SK-N-DZ (cell line): ENCODE measurements at places on chromosomes 5 and 9.

GRCh38 chr9:98019098-98019497 is 36.0 kb downstream of the ANP32B start:
- no peak for DNase-seq

DNA sequence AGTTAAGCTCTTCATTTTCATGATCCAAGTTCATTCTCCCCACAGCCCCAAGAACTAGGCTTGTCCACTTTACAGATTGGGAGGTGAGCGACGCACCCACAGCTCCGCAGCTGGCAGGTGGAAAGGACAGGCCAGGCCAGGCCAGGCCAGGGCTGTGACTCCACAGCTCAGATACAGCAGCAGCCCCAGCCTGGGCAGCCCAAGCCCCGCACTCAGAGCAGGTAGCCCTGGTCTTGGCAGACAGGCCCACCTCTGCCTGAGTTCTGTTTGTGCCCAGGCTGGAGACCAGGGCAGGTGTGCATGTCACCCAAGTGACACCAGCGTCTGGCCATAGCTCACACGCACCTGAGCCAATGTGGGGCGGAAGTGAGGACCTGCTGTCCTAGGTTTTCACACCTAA is 124.7 kb downstream of the WNK2 start:
- DNase-seq, result no peak

DNA sequence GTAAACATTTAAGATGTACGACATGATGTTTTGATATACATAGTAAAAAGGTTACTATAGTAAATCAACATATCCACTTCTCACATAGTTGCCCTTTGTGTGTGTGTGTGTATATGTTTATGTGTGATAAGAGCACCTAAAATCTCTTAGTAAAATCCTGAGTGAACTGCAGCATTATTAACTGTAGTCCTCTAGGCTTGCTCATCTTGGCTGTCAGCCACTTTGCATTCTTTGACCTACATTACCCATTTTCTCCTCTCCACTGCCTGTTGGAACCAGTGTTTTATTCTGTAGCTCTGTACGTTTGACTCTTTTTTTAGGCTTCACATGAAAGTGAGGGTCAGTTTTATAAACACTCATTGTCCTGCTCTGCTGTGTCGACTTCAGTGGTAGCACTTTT is 24.4 kb downstream of the C5orf22 start:
- no peak for DNase-seq

- DNase-seq, result peak; percentile 20
Observed at GRCh38 chr5:154238776-154239481, 48.4 kb downstream of the GALNT10 start.

DNA sequence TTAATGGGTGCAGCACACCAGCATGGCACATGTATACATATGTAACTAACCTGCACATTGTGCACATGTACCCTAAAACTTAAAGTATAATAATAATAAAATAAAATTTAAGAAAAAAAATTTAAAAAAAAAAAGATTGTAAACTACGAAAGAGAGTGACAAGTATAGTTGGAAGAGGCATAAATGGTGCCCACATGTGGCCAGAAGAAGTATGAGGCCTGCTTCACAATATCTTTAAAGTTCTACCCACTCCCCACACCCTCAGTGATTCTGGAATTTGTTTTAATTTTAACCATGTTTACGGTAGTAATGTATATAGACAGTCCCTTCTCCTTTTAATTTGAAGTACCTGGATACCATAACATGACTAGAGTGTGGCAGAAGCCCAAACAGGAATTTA is 172.7 kb downstream of the CHSY3 start:
- DNase-seq, result no peak

- DNase-seq, result peak; percentile 60
Observed at GRCh38 chr9:129027685-129028191, 393 bp downstream of the SH3GLB2 start.

DNA sequence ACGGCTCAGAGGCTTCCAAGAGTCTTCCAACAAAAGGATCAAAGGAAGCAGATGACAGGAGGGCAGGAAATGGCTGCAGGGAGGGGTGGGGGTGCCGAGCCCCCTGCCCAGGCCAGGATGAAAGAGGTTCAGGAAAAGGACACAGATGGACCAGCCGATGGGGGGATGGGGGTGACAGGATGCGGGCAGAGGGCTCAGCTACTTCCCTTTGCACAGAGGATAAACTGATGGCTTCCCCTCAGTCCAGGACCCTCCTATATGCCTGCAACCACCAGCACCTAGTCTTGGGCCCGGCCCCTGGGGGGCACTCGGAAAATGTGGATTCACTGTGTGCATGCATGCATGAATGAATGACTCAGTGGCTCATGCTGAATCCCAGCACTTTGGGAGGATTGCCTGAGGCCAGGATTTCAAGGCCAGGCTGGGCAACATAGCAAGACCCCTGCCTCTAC is 148.2 kb downstream of the C9orf50 start:
- DNase-seq, result no peak

GRCh38 chr5:53537711-53538110 is 22.7 kb upstream of the NDUFS4 start:
- no peak for DNase-seq

- DNase-seq, result no peak
Observed at GRCh38 chr5:56840597-56840996, 25.2 kb downstream of the MAP3K1 start.

GRCh38 chr5:111234125-111234524 is 9.9 kb downstream of the CAMK4 start:
- no peak for DNase-seq

GRCh38 chr9:98191671-98192502 is 550 bp downstream of the CORO2A start:
- DNase-seq, result peak; percentile 33

DNA sequence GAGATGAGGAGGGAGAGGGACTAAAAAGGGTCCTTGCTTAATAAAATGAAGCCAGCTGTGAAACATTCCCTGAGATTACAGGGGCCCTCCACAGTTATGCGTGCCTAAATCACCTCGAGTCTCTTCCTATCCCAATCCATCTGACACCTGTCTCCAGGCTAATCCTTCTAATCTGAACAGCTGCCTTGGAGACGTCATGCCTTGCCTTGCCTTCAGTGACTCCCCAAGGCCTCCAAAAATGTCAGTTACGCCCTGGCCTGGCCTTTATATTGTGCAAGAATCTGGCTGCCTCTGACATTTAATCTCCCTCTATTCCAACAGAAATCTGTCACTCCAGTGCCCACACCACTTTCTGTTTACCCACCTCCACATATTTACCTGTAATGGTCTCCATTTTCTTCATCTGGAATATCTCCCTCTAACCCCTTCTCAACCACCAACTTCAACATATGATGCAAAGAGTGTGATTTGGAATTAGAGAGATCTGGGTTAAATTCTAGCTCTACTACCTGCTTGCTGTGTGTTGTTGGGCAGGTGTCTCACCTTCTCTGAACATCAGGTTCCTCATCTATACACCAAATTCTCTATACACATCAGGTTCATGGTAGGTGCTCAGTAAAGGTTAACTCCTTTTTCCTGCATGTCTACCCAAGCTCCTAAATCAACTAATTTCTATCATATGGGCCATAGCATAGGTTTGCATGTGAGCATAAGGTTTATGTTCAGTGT is 57.9 kb downstream of the PTCD2 start:
- DNase-seq, result no peak

- no peak for DNase-seq
Observed at GRCh38 chr9:127096208-127096607, 26.2 kb downstream of the ANGPTL2 start.

DNA sequence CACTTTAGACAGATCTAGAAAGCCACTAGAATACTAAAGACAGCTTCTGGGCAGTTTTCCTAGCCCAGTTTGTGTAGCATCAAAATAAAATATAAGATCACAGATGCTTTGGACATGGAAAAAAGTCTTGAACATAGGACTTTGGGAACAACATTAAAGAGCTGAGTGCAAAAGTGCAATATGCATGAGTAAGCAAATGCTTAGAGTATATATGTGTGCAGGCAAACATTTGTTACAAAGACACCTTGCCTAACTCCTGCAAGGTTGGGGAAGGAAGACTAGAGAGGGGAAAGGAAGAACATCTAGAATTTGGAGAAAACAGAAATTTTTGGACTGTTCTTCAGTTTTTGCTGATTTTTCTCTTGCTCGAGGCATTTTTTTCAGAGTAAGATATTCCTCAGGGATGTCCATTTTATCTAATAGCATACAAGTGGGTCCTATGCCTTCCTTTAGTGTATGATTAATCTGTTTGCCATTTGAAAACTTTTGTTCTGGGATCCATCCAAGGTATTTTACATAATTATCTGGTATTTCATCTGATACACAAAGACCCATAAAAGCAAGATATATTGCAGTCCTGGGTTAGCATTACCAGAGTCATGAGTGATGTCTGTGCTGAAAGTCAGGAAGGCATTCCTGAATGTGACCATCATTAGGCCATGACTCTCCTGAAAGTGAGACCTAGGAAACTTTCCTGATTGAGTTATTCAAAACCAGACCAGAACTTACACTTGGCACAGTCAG is 142.0 kb upstream of the RGMB start:
- peak; percentile 41 for DNase-seq

DNA sequence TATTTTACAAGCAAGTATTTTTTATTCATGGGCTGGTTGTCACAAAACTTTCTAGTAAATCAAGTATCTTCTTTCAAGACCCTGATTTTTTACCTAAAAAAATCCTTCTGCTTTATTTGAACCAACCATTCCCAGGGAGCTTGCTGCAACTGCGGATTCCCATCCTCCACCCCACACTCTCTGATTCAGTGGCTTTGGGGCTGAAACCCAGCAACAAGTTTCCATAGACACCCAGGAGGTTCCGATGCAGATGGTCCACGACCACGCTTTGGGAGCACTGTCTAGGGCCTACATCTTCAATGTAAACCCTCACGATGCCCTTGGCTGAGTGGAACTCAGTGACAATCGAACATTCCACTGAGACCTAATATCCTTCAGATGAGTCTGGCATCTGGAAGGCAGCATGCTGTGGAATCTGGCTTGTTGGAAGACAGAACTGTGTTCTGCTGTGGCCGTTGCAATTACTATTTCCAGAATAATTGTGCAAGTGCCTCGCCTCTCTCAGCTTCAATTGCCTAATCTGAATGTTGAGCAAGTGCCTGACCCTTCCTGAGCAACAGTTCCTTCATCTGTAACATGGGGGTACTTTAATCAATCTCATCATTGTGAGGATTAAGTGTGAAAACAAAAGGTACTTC is 105.1 kb downstream of the INSYN2B start:
- DNase-seq, result no peak

DNA sequence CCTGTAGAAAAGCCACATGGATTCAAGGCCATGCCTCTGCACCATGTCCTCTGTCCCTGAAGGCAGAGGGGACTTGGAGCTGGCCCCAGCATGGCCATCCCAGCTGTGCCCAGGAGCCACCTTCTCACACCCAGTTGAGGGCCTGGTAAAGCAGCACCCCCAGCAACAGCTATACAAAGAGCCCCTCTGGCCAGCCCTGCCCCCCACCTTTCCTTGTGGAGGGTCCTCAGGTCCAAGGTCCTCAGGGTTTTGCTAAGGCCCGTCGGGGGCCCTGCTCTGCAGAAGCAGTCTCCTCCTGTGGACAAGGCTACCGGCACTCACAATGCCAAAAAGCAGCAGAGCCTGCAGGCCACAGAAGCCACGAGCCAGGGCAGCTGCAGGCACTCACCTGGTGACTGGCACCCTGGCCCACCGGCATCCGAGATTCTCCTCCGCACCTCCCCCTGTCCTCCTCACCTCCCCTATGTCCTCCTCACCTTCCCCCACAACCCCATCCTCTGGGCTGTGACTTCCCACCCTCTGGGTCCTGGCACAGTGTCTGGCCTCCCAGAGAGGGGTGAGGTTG is 39.9 kb upstream of the LPCAT1 start:
- DNase-seq, result no peak
